Islet precursor cell (in vitro differentiated cells): ENCODE measurements at places on chromosomes 11 and 22.
A peak's percentile ranks its signal among the peaks of the same experiment; 100 is the strongest.

DNA sequence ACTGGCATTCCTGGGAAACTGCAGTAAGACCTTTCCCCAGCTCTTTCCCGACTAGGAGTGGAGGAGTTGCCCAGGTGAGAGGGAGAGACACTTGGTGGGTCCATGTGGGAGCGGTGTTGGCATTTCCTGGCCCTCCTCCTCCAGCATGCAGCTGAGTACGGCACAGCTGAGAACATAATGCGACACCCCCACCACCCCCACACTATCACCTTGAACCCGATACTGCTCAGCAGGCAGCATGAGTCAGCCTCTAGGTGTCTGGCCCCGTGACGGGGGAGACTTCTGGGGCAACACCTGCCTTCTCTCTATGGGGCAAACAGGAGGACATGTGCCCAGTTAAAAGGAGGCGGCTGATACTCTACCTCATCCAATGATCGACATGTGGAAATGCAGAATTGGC, 64.4 kb downstream of the PKNOX2 start:
- no peak for DNase-seq

GRCh38 chr22:39415506-39415905, 15.9 kb downstream of the TAB1 start:
- DNase-seq = no peak

DNA sequence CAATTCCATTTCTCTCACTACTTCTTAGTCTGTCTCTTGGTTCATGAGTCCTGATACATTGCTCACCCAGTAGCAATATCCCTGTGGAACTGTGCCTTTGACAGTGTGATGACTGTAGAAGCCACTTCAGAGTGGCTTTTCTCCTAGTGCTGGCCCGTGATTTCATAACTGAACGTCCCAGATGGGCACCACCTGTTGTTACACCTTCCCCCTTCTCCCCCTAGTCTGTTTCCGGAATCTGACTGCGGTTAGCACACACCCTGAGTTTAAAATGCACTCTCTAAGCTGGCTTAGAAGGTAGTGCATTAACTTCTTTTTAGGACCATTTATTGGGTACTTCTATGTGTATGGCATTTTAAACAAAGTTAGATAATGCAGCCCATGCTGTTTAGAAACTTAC, 83.0 kb downstream of the ALX4 start:
- no peak for DNase-seq

GRCh38 chr11:92425127-92425526, 200.5 kb downstream of the FAT3 start:
- DNase-seq = no peak

- DNase-seq = no peak
These were observed 8.9 kb upstream of the EHD1 start for GRCh38 chr11:64887234-64887756.

DNA sequence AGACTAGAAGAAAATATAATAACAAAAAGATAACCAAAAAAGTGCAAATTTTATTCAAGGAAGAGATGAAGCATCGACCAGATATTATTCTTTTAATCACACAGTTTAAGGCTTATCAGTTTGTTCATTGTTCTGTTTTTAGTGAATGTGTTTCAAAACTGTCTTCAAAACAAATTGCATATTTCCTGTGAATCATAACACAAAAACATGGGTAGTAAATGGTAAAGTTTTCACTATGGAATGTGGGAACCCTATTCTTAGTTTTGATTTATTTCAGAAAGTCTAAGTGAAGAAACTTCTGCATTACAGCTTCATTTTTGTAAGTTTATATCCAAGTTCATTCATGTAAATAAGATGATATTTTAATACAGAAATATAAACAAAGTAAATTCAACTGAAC, 207.6 kb upstream of the LUZP2 start:
- DNase-seq = no peak

- DNase-seq = peak; percentile 85
These were observed 29.5 kb upstream of the MYH9 start for GRCh38 chr22:36417281-36417686.

GRCh38 chr11:107293677-107294344, 163.8 kb downstream of the CWF19L2 start:
- DNase-seq = peak; percentile 52

GRCh38 chr22:49348631-49349030, 479.0 kb downstream of the BRD1 start:
- DNase-seq = peak; percentile 40

DNA sequence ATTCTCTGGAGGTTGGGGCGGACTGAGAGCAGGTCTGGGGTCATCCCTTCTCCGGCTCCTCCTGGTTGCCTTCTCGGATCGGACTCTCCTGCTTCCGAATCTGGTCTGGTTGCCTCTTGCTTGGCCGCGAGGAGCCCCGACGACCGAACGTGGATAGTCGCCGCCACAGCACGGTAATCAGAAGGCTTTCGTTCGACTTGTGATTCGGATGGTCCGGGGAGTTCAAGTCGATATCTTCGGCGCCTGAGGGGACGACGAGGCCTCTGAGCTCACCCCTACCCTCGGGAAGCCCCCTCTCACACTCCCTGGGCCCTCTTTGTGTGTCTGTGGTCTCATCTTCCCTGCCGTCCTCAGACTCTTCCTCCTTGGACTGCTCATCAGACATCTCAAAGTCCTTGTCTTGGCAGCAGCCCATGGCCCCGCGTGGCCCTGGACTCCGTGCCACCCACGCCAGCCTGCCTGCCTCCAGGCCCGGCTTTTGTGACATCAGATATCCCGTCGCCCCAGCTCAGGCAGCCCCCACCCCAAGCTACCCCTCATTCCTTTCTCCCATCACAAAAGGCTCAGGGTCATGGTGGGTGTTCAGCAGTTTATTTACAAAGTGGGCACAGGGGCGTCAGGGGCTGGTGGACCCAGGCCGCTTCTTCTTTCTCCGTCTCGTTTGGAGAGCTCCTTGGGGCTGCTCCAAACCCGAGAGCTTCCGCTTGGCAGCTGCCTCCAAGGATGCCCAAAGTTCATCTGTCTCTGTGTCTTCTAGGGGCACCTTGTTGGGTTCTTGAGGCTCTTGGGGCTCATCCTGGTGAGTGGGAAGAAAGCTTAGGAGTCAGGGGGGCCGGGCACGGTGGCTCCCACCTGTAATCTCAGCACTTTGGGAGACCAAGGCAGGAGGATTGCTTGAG, at the start of gene TEX54:
TSS of gene TEX54 (minus strand) at position 506 of the 899 bp plus-strand sequence.
- DNase-seq = no peak

DNA sequence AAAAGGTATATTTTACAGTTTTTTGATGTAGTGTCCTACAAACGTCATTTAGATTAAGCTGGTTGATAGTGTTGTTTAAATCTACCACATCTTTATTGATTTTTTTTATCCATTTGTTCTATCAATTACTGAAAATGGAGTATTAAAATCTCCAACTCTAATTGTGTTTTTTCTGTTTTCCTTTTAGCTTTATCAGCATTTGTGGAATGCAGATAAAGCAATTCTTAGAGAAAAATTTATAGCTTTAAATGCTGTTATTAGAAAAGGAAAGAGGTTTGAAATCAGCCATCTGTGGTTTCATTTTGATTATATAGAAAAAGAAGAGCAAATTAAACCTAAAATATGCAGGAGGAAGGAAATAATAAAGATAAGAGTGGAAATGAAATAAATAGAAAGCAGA, 39.4 kb upstream of the CBX6 start:
- DNase-seq = no peak

DNA sequence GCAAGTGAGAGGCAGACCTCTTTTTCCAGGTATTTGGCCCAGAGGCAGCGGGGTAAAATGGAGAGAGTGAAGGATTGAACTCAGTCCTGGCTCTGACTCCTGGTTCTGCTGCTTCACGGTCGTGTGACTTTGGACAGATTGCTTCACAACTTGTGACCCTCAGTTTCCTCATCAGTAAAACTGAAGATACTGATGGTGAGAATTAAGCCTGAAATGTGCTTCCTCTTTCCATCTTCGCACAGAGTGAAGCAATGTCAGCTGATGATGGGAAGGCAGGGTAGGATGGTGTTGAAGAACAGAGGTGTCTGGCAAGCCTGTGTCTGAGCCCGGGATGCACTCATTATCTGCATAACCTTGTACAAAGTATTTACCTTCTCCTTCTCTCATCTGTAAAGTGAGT, 59.0 kb downstream of the UBASH3B start:
- DNase-seq = no peak

- no peak for DNase-seq
These were observed 103.8 kb downstream of the KCNQ1 start for GRCh38 chr11:2548596-2548995.
